ENCODE measurements at places on chromosomes 7 and 10. TPM values are rescaled to one million over a fixed set of nuclear protein-coding genes. Genes with fewer than 3 reads are reported as not detected.

DNA sequence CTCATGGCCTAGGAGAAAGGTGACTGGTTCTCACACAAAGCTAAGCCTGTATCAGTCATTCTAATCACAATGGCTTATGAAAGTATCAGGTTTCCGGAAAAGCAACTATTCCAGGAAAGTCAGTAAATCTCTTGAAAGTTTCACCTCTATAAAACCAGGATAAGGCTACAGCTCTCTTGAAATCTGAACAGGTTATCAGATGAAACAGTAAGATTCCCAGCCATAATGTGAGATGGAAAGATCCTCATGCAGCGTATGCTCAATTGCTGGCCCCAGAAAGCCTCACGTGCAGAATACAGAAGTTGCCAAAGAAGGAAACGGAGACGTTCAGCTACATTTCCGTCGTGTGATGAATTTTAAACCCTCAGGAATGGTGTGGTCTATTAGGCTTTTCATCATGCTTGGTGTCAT, 90.0 kb downstream of the PFKFB3 start:
- H3K4me1 ChIP-seq: peaks cover 41% of the 10 kb centered on the region
- H3K27ac ChIP-seq: peak overlapping the region; percentile 26
- peaks cover 16% of the 10 kb centered on the region for H3K36me3 ChIP-seq
- no peak overlapping the region for H3K4me3 ChIP-seq

DNA sequence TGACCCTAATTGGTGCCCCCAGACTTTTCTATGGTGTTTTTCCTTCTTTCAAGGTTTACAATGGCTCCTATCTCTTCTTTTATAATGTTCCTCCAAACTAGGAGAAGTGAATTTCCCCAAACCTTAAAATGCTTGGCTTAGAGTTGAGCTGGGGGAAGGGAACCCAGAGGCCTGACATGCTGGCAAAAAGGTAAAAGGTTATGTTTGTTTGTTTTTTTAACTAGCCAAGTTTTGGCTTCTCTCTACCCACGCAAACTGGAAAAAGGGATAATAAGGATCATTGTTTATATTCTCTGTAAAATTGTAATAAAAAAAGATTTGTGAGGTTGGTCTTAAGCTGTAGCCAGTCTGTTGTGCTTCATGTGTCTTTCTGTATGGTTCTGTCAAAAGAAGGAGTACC, 477.0 kb downstream of the IPMK start:
- H3K4me1 ChIP-seq: no peaks in the 10 kb centered on the region
- no peak overlapping the region for H3K27ac ChIP-seq
- no peaks in the 10 kb centered on the region for H3K27me3 ChIP-seq
- no peaks in the 10 kb centered on the region for H3K36me3 ChIP-seq
- no peak for DNase-seq

C10orf53 gene
- total RNA-seq: not detected

LLCFC1 gene
- total RNA-seq: not detected

ANKRD7 gene
- 1.6 TPM for total RNA-seq

FOXI2 gene
- total RNA-seq: not detected

NSMCE4A gene
- 70.2 TPM for total RNA-seq

HMX3 gene
- total RNA-seq: 0.24 TPM

UPP1 gene
- 45.3 TPM for total RNA-seq

CPVL gene
- total RNA-seq: not detected

SDK1 gene
- 0.49 TPM for total RNA-seq
